ENCODE measurements at places on chromosomes 5 and 9. TPM values are rescaled to one million over a fixed set of nuclear protein-coding genes. Genes with fewer than 3 reads are reported as not detected.

- DNase-seq, result no peak
- H3K27me3 ChIP-seq, result no peaks in the 10 kb centered on the region
- no peaks in the 10 kb centered on the region for H3K4me1 ChIP-seq
- no peak overlapping the region for H3K4me3 ChIP-seq
- no peaks in the 10 kb centered on the region for H3K36me3 ChIP-seq
These were observed 32.8 kb downstream of the AFAP1L1 start for GRCh38 chr5:149304195-149305078.

- peaks cover 3% of the 10 kb centered on the region for H3K4me1 ChIP-seq
- H3K27me3 ChIP-seq, result no peaks in the 10 kb centered on the region
- H3K27ac ChIP-seq, result no peak overlapping the region
- no peak for DNase-seq
- no peaks in the 10 kb centered on the region for H3K36me3 ChIP-seq
These were observed 3.6 kb downstream of the IARS1 start for GRCh38 chr9:92289708-92290390.

The SPATA31C2 gene
- not detected for total RNA-seq

The IRGM gene
- total RNA-seq, result 0.66 TPM

The DND1 gene
- total RNA-seq, result 2.6 TPM

Measured in breast epithelium (tissue), 4 donors.